ENCODE measurements at places on chromosomes 7 and 10.

GRCh38 chr7:36962367-36962766 is 238.1 kb upstream of the AOAH start:
- no peak for DNase-seq

DNA sequence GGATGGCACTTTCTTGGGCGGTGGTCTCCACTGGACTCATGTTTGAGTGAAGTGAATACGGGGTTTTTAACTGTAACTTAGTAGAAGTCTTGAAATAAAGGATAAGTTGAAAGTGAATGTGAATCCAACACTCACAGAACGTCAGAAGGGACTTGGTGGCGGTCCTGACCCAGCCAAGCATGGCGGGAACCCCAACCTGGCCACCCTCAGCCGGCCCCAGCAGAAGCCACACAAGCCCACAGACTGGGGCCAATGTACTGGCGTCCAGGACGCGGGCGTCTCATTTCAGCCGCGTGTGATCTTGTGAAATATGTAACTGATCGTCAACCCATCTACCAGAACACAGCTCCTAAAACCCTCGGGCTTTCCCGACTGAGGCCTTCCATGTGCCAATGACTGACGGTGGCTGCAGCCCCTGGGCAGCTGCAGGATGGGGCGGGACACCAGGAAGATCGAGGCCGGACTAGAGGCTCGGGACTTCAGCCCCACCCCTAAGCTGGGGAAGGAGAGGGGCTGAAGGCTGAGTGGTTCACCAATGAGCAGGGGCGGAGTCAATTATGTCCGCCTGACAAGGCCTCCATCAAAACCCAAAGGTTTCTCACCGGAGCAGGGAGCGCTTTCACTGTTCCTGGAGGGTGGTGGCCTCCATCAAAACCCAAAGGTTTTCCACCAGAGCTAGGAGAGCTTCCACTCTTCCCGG is 161.5 kb downstream of the MAD1L1 start:
- DNase-seq, result no peak

GRCh38 chr10:123449234-123449962 is 216.8 kb upstream of the GPR26 start:
- no peak for DNase-seq

DNA sequence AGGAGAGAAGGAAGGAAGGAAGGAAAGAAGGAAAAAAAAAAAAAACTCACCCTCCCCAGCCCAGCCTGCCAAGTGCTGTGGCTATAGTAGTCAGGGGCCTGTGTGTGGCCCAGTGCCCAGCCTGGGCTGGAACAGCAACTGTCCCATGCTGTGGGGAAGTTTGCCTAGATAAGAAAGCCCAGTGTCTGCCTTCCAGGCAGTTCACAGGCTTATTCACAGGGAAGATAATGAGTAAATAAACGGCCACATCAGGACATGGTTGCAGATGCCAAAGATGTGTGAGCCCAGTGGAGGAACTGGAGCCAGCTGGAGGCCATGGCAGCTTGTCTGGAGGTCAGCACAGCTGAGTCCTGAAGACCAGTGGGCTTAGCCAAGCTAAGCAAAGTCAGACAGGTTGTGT is 132.4 kb upstream of the FOXK1 start:
- no peak for DNase-seq

- DNase-seq, result no peak
Measured at GRCh38 chr10:12056748-12057147, 12.0 kb upstream of the DHTKD1 start.

Data from HepG2 (cell line).